ENCODE measurements at places on chromosomes 6 and 20. TPM values are rescaled to one million over a fixed set of nuclear protein-coding genes. Genes with fewer than 3 reads are reported as not detected.

DNA sequence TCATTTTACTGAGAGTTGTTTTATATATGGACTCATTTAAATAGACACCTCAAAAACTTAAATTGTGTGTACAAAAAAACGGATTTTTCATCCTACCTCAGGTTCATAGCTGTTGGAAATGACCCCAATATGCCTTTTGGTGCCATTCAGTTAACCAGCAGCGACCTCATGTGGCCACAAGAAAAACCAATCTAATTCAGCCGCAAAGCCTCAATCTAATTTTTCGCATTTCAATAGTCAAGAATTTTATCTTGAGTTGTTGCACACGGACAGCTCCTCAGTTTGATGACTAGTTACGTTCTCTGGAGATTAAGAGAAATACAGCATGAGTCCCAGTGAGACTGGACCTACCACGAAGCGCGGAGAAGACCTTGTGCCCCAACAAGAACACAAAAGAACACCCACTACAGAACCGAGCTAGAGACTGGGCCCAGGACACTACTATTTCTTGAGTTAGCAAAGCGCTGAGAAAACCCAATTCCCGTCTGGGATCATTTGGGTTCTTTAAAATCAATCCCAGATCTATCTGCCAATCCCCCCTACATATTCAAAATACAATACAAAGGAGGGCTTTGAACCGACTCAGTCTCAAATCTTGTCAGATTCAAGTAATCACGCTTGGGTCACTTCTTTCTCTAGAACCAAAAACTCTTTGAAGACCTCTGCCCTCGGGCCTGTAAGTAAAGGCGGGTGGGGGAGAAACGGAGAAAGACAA is 1.1 kb downstream of the TCP11 start:
- peak; percentile 70 for DNase-seq

DNA sequence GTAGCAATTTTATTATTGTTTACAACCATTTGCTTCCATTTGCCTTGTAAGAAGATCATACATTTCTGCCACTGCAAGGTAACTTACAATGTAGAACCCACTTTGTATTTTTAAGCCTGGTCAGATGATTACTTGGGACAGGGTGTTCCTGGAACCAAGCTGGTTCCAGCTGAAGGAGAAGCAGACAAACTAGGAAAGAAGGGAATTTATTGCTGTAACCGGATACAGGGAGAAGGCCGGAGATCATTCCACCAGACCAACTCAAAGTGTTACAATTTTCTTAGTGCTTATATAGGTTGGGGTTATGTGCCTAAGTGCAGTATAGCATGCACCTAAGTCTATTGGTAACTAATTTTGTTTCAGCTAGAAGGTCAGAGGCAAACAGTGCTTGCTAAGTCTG is 104.4 kb downstream of the MANEA start:
- no peak for DNase-seq

RALY gene
- 139 TPM for total RNA-seq

DNA sequence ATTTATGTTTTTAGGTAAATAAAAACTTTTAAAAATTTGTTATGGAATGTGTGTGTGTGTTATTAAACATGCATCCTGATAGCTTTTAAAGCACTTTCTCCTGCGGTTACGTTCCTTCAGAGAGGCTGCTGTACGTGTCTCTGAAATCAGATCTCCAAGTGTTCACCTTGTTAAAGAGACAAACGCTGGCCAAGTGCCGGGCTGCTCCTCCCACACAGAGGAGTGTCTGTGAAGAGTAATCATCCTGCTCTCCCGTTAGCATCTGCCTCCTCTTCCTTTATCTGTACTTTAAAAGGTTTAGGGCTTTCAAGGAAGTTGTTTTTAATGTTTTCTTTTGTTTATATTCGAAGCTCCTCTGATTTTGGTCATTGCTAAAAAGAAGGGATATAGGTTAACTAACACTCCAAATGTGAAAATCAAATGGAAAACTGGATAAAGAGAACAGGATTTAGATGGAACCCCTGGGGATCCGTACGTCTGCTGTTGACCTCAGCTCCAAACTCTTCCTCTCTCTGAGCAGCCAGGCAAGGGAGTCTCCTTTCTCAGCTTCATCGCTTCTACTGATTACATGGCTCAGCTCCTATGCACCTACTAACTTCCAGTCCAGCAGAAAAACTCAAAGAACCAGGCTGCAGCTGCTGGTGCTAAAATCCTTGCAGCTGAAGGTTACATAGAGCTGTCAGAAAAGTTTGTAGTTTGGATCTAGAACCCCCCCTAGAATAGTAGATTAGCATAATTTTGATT is 20.0 kb downstream of the IRF4 start:
- no peak for DNase-seq

- no peak for DNase-seq
Measured at GRCh38 chr20:2144850-2145249, 43.2 kb downstream of the STK35 start.

CARMIL1 gene
- total RNA-seq: 4.9 TPM

GRCh38 chr20:2109425-2110210 is 8.0 kb downstream of the STK35 start:
- no peak for DNase-seq

DNA sequence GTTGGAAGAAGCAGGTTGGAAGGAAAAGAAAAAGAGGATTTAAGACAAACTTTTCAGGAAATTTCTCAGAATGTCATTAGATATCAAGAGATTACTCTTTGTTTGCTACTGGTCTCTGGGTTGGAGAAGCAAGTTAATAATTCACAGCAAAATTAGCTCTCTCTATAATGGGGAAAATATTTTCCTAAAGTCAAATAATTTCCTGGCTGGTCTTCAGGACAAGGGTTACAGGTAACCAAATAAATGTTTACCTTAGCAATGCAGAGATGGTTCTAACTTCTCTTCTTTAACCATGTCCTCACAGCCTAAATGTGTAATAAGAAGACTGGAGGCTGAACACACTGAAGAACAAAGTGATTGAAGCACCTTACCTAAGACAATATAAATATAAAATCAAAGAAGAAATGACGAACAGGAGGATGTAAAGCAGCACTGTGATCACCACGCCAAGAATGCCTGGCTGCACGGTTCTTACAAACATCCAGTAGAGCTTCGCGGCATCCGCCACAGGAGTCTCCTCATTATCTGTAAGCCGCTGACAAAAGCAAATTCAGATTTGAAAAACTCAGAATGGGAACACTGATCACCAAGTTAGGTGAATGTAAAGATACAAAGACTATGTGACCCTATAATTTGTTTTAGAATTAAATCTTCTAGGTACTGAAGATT is 717.5 kb downstream of the TFAP2A start:
- DNase-seq: no peak

- DNase-seq: peak; percentile 79
Measured at GRCh38 chr20:62642666-62643520, 590 bp downstream of the SLCO4A1 start.

SLC12A5 gene
- total RNA-seq: 0.73 TPM

- DNase-seq: no peak
Measured at GRCh38 chr6:116557893-116558292, 4.3 kb downstream of the CALHM4 start.

GRCh38 chr6:38762848-38763247 is 47.7 kb downstream of the DNAH8 start:
- no peak for DNase-seq

DNA sequence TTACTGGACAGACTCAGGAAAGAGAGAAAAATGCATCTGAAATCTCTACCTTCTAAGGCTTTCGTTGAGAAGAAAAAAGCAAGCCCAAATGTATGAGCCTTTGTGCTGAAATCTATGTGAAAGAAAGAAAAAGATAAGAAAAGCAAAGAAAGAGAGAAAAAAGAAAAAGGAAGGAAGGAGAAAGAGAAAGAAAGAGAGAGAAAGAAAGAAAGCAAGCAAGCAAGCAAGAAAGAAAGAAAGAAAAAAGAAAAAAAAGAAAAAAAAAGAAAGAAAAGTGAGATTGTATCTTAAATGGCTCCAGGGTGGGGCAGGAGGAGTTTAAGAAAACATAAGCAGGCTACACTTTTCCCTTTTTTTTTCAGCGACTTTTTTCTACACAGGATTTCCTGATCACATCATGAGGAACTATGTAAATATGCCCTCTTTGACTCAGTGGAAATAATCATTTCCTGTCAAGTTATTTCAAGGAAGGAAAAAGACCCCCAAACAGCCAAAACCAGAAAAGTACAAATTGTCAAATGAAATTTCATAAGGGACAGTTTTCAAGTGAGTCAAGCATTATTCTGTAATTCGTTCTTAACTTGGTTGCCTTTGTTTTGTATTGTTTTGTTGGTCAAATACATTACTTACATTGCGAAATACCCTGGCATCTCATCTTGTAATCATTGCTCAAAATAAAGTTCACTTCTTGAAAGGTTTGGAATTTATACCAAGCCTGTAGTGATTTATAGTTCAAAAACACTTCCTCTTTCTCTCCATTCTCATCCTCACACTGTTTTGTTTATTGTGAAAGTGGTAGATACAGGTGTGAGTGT is 79.5 kb upstream of the RNF217 start:
- DNase-seq: no peak

DNA sequence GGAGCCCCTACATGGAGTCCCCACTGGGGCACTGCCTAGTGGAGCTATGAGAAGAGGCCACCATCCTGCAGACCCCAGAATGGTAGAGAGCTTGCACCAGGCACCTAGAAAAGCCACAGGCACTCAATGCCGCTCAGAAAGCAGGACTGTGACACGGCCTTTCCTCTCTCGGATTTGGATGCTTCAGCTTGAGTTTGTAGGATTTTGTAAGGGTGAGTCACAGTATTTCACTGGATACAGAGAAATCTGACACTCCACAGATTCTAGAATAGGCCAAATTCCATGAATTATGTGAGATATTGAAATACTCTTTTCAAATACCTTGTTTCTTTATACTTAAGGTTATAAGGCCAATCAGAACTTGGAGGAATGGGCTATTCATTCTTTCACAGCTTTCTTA is 424.5 kb downstream of the HTR1B start:
- no peak for DNase-seq
